ENCODE measurements at places on chromosomes 2 and 18.

GRCh38 chr2:206229642-206230041 is 44.8 kb upstream of the ZDBF2 start:
- DNase-seq, result no peak

DNA sequence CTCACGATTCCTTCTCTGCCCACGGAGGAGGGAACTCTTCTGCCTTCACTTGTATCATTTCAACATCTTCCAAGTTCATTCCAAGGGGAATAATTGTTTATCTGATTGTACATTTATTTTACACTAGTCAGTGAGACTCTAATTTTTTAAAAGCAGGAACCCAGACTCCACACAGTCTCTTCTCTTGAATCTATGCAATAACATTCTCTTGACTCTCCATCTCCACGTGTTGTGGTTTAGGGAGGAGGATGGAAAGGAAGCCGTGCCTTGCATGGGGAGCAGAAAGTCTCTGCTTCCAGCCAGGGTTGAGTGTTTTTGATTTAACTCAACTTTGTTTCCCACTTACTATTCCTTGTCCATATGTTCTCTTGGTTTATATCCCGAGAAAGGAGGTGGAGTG is 131.1 kb upstream of the RIOK3 start:
- no peak for DNase-seq

- DNase-seq, result no peak
These were observed 49.0 kb downstream of the MARCO start for GRCh38 chr2:118990757-118991545.

GRCh38 chr2:85999061-85999831 is 106.4 kb downstream of the POLR1A start:
- no peak for DNase-seq

- DNase-seq, result no peak
These were observed 232.8 kb downstream of the CCDC85A start for GRCh38 chr2:56416500-56417176.

DNA sequence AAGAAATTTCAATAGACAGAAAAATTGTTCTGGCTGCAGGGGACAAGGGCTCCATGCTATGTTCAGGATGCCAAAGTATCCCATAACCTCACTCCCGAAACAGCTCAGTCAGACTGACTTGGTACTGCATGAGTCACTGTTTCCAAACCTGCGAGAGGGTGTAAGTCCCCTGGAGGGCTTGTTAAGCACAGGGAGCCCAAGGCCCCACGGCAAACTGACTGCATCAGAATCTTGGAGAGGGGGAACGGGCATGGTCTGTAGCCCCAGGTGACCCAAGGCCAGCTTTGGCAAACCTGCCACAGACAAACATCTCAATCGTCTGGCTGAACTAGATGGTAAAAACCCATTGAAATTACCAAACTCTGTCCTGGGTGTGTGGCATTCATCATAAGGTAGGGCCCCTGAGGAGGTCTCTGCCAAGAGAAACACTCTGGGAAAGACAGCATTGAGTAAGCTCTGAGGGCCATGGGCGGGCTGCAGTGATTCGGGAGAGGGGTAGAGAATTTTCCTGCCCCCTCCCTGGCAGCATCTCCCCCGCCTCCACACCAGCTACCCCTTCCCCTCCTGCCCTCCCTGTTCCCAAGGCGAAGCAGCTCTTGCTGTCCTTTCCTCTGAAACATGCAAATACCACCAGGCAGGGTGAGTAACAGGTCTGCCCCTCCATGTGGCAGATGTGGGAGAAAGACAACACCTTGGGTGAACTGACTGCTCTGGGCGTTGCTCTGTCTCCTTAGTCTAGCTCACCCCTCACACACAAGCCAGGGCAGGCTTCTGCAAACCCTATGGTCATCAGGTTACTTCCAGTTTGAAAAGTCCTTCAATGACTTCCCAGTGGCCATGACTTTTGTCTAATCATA is 274.7 kb upstream of the SIX2 start:
- DNase-seq, result no peak

GRCh38 chr2:222296911-222297599 is 1.7 kb downstream of the PAX3 start:
- DNase-seq, result no peak

DNA sequence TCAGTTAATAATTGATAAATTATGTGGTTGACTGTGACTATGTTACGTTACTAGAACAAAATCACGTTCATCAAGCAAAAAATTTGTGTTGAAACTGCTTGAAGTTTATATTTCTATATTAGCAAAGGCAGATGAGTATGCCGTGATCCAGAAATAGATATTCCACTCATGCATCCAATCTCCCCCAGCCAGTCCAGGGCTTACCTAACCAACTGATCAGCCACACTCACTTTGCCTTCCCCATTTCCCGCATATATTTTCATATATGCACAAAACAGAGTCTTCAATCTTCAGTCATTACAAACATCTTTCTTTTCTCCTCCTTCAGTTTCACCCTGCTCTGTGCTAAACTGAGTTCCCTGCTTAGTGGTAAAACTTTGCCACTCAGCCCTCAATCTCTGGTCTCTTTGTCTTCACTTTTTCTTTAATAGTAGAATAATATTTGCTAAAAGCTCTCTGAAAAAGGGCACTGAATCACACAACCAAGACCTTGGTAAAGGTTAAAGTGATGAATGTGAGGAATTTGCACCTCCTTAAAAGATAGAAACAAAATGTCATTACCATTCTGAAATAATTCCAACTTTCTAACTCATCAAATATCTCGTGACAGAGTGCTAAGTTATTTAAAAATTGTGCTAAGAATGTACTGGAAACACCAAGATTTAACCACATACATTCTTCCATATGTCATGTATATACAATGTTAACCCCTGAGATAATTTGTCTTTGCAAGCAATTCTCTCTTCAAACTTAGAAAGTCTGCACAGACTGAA is 893.2 kb upstream of the CRIM1 start:
- DNase-seq, result no peak

GRCh38 chr2:40144022-40144421 is 307.9 kb downstream of the SLC8A1 start:
- DNase-seq, result no peak

DNA sequence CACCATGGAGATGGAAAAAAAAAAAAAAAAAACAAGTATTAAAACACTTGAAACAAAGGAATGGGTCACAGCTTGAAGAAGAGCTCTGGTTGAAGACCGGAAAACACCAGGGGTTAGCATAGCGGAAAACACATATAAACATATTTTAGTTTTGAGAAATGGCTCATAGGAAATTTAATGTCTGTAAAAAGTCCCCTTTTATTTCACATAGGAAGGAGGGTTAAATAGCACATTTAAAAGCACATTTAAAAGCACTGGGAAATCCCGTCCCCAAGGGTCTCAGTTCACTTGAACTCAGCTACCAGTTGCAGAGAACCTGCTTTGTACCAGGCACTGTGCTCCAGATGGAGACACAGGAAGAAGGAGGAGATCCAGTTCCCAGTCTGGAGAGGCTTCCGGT is 65.5 kb downstream of the KCNE4 start:
- no peak for DNase-seq

DNA sequence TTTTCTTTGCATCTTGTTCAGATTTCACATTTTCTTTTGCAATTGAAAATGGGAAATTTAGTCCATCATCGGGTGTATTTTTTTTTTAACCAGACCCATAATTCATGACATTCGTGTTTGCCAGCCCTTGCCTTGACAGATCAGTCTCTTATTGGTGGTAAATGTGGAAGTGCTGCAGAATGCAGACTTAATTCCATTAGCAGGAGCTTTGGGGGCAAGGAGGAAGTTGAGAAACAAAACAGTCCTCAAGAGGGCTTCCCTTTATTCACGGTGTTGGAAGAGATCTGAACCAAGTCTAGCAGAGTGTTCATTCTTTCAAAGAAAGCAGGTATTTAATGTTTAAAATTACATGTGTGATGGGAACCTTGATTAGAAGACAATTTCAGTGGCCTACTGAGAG is 16.6 kb upstream of the RPE start:
- no peak for DNase-seq

GRCh38 chr2:194494401-194494800 is 1162.6 kb upstream of the SLC39A10 start:
- DNase-seq, result no peak

DNA sequence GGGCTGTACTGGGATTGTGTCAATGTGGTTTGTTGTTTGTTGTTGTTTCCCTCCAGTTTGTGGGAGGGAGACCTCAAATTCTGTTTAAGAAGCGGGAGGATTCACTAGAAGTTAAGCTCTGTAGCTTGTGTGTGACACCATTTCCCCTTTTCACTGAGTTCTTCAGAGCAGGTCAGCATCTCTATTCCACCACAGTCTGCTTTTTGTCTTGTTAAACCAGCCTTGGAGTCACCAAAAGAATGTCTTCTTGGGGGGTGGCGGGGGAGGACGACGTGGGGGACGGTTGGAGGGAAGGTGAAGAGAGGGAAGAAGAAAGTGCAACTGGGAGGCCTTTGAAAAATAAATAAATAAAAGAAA is 2.3 kb upstream of the BCL11A start:
- DNase-seq, result no peak

DNA sequence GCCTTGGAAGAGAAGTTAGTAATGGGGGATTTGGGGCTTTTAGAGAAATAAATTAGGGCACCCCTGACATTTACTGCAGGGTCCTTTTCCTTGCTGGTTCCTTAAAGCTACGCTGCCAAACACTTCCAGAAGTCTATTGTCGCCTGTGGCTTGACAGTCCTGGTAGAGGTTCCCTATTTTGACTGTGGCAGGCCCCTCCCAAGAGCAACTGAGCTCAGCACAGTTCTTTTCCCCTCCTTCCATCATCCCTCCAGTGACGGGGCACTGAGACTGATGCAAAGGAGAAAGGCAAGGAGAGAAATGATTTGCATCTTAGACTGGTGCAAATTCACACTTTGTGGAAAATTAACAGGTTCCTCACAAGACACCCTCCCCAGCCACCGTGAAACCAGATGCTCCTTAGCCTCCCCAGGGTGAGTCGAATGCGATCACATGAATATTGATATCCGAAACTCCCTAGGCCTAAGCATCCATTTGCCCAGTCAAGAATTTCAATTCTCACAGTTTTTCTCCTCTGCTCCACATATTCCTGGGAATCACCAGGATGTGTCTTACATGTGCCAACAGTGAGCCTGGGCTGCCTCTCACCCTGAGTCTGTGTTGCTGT is 45.4 kb downstream of the RABL2A start:
- no peak for DNase-seq

GRCh38 chr18:63132819-63133200 is 186.8 kb downstream of the BCL2 start:
- no peak for DNase-seq

DNA sequence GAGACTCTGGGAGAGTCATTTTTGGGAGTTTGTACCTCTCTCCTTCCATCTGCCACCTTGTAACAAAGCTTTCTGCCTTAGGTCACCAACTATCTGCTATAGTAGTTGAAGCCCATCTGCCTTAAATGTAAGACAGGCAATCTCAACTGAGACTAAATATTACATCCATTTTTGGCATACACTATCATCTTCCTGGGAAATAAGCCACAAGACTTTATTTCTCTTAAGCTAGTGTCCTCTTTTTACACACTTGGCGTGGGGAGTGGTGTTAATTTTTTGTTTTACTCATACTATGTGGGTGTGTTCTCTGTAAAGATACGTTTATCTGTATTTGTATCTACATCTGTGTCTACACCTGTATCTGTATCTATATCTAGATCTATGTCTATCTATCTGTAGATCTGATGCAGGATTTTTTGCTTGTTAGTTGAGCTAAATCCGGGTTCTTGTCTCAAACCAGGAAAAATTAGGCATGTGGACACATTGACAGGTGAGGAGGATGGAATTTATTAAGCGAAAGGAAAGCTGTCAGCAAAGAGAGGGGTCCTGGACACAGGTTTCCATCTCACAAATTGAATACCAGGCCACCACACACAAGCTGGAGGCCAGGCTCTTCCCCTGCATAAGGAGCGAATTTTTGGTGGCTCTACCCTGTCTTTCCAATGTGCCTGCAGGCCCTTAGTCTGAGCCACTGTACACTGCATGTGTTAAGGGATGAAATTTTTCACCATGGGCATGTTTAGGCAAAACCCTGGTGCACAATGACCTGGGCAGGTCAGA is 64.8 kb upstream of the RND3 start:
- no peak for DNase-seq

DNA sequence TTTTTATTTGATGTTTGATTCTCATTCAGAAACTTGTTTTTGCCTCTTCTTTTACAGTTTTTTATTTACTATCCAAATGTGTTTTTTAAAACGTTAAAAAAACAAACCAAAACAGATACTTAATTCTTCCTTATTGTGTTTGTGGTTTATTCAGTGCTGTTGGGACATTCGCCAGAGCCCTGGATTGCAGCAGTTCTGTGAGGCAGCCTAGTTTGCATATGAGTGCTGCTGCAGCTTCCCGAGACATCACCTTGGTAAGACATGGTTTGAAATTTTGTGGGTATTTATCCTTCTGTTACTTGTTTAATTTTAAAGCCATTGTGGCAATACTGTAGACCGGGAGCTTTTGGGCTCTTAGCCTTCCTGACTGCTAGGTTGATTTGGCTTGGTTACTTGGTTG is 91.2 kb downstream of the MTA3 start:
- DNase-seq, result no peak

DNA sequence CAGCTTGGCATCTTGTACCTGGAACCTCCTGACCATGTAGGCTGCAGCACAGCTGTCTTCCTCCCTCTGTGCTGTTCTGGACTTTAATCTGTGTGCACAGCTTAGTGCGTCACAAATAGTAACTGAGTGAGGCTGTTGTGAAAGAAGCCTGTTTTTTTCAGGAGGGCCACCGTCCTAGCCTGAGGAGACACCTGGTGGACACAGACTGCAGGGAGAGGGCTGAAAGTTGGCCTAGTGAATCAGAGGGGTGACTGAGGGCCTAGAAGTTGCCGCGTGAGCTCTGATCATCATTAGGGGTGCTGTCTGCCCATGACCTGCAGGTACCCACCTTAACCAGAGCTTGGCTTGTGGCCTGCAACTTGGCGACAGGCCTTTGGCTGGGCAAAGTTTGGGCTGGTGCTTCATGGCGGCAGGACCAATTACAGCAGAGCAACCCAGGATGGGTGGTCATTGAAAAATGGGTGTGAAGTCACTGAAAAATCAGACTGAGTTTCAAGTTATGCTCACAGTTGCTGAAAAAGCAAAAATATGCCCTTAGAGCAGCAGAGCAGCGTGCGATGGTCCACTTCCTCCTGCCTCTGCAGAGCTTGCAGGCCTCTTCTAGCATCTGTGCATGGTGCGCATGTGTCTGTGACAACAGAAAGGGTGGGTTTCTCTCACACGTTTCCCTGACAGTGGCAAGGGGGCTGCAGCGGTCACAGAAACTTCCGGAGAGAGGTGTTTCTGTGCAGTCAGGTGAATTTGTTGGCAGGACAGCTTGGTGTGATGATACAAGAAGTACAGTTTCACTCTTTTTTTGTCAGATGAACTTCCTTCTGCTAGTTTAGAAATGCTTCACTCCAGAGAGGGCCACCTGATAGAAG is 9.6 kb downstream of the GDF7 start:
- no peak for DNase-seq

- no peak for DNase-seq
These were observed 8.8 kb downstream of the FOSL2 start for GRCh38 chr2:28401411-28401810.

Data from stimulated activated CD8-positive, alpha-beta memory T cell treated with anti-CD3 and anti-CD28 coated beads, Interleukin-2, amount 100 ng/mL, for 1 hour (primary cell).